ENCODE measurements at places on chromosomes 13 and 19.

DNA sequence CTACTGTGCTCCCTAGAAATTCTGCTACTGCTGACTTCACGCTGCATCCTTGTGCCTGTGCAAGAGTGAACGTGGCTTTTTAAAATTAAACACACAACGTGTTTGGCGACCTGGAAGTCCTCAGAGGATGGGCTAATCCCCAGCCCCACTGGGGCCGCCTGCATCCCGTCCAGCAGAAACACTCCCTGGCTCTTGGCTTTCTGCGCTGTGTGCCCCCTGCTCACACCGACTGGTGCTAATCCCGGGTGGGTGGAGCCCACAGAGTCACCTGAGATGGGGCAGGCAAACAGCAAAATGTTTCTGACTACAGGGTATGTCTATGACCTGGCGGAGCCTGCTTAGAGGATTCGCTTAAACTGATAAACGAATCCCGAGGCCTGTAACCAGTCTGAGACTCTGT is 15.1 kb downstream of the CAPS start:
- no peak for DNase-seq

- no peak for DNase-seq
Observed at GRCh38 chr13:75357576-75358289, 124.2 kb downstream of the TBC1D4 start.

- DNase-seq: no peak
Observed at GRCh38 chr19:7494416-7495098, 5.7 kb upstream of the PEX11G start.

DNA sequence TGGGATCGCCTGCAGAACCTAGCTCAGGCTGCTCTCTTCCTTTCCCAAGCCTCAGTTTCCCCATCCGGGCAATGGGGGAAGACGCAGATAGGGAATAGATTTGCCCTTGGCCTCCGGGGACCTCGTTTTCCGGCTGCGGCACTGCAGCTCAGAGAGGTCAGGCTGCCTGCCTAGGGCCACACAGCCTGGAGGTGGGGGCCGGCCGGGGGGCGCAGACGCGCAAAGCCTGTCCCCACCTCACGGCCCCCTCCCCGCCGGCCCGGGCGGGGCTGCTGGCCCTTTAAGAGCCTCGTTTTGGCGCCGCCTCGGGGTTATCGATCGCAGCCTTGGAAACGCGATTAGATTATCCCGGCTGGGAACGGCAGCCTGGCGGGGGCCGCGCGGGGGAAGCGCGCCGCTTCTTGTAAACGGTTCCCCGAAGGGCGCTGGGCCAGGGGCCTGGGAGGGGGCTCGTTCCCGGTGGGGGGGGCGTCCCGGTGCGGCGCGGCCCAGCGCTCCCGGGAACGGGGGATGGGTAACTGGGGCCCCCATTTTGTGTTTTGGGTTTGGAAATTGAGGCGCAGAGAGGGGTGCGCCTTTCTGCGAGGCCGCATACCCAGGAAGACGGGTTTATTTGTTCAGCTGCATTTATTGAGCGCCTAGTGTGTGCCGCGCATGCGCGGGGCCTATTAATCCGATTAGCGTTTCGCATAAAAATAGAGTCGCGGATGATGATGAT is 23.4 kb upstream of the TCF3 start:
- no peak for DNase-seq

GRCh38 chr19:45075301-45076028 is 813 bp downstream of the ZNF296 start:
- DNase-seq: no peak

Data from uterus (tissue), 4 donors.